ENCODE measurements at places on chromosomes 4 and X.

DNA sequence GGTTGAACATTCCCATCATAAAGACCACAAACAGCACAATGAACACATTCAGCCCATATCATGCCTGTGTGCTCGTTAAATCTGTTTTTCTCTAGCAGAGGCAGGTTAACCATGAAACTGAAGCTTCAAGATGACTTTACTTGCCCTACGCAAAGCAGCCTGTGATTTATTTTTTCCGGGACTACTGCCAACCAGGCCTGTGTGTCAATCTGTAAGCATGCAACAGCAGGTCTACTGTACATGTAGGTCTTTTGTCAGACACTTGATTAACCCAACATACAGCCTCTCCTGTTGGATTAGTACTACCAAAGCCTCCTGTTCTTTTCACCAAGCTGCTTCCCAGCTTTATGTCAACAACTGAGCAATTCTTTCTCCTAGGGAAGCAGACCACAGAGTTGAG, 85.5 kb upstream of the ACSL1 start:
- DNase-seq = no peak

DNA sequence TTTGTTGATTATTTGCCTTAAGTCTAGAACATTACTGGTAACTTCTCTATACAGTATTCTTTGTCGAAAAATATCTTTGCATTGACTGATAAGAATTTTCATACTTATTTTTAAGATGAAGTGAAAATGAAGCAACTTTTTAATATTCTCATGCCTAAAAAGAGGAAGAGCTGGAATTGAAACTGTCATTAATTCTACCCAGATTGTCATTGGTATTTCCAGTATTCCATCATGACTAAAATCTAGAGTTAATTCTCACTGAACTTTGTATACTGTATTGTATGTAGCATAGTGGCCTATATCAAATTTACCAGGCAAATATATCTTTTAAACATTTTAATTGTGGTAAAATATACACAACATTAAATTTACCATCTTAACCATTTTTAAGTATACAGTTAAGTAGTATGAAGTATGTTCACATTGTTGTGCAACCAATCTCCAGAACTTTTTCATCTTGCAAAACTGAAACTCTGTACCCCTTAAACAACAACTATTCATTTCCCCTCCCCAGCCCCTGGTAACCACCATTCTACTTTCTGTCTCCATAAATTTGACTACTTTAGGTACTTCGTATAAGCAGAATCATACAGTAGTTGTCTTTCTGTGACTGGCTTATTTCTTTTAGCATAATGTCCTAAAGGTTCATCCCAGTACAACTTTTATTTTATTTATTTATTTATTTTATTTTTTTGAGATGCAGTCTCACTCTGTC, 24.3 kb upstream of the ZNF41 start:
- no peak for DNase-seq

GRCh38 chr4:133929531-133930239, 271.9 kb downstream of the PABPC4L start:
- no peak for DNase-seq

GRCh38 chr4:141524116-141524515, 112.3 kb upstream of the IL15 start:
- DNase-seq = no peak

- DNase-seq = no peak
These were observed 13.7 kb downstream of the DGKK start for GRCh38 chrX:50456712-50457484.

GRCh38 chr4:169014586-169014985, 4.5 kb upstream of the CBR4 start:
- no peak for DNase-seq

GRCh38 chr4:54657551-54658251, at the start of gene KIT:
Gene KIT (plus strand): TSS chr4:54657957. CDS start chr4:54658015, 58 bp downstream.
- peak; percentile 92 for DNase-seq

- no peak for DNase-seq
These were observed 398.0 kb downstream of the MAGEB5 start for GRCh38 chrX:26613956-26614355.

DNA sequence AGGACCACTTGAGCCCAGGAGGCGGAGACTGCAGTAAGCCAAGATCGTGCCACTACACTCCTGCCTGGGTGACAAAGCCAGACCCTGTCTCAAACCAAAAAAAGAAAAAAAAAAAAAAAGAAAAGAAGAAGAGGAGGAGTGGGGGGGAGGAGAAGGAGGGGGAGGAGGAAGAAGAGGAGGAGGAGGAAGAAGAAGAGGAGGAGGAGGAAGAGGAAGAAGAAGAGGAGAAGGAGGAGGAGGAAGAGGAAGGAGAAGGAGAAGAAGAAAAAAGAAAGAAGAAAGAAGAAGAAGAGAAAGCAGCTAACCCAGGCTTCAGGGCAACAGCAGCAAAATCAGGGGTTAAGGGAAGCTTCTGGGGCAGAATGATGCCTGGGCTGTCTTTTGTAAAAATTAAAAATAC, 27.5 kb downstream of the VMA21 start:
- DNase-seq = no peak

GRCh38 chrX:14228611-14229010, 198.9 kb upstream of the GEMIN8 start:
- DNase-seq = no peak

GRCh38 chrX:49930039-49930438, 7.6 kb downstream of the CLCN5 start:
- DNase-seq = no peak
